ENCODE measurements at places on chromosomes 7 and 10.

DNA sequence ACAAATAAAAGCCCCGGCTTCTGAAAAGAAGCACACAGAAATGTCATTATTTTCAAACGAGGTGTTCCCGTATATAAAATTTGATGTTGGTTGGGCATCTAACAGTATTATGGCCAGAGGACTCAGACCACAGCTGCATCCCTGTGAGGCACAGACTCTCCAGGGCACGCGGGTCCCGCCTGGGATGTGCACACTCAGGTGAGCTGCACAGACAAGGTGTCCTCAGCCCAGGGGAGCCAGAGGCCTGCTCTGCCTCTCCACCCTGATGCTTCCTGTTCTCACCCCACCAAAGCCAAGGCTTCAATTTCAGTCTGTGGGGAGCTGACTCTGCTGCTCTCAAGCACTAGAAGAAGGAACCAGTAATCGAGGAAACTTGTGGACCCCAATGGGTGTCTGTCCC is 1.7 kb upstream of the CYP2E1 start:
- DNase-seq, result no peak

DNA sequence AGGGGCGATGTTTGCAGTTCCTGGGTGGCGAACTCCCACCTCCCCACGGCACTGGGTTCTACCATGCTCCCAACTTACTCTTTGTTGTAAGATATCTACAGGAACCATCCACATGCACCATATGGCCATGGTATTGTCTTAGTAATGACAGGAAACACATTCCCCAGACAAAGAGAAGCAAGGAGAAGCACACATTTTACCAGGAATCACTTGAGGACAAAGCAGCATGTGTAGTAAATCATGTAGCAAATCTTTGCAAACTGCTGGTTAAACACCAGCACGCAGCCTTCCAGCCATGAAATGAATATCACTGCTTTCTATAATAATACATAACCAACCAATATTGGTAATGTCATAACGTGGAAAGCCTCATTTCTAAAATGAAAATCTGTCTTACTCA is 101.2 kb downstream of the NRP1 start:
- no peak for DNase-seq

- no peak for DNase-seq
These were observed 54.1 kb downstream of the OR13A1 start for GRCh38 chr10:45261243-45261775.

- peak; percentile 42 for DNase-seq
These were observed 38.6 kb upstream of the RSBN1L start for GRCh38 chr7:77657427-77658224.

- DNase-seq, result no peak
These were observed 69.9 kb downstream of the ASAH2B start for GRCh38 chr10:50809596-50809995.

GRCh38 chr7:30906014-30906413 is 5.6 kb upstream of the AQP1 start:
- no peak for DNase-seq

DNA sequence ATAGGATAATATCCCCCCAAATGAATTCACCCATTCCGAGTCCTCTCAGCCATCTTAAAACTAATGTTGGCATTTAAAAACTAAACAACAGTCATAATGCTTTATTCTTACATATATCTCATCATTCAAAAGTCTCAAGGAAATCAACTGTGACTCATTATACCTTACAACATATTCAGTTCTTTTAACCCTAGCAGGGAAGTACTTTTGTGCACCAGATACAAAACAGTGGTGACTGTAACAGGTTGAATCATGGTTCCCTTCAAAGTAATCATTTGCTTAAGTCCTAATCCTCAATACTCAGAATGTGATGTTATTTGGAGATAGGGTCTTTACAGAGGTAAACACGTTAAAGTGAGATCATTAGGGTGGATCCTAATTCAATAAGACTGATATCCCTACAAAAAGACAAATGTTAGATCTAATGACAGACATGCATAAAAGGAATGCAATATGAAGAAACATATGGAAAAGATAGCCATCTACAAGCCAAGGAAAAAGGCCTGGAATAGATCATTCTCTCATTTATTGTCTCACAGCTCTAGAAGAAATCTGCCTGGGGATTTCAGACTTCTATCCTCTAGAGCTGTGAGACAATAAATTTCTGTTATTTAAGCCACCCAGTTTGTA is 42.3 kb downstream of the RELN start:
- DNase-seq, result no peak

GRCh38 chr7:132537456-132538145 is 38.7 kb downstream of the PLXNA4 start:
- no peak for DNase-seq

- no peak for DNase-seq
These were observed 174.4 kb upstream of the KIAA1217 start for GRCh38 chr10:24034571-24034970.

DNA sequence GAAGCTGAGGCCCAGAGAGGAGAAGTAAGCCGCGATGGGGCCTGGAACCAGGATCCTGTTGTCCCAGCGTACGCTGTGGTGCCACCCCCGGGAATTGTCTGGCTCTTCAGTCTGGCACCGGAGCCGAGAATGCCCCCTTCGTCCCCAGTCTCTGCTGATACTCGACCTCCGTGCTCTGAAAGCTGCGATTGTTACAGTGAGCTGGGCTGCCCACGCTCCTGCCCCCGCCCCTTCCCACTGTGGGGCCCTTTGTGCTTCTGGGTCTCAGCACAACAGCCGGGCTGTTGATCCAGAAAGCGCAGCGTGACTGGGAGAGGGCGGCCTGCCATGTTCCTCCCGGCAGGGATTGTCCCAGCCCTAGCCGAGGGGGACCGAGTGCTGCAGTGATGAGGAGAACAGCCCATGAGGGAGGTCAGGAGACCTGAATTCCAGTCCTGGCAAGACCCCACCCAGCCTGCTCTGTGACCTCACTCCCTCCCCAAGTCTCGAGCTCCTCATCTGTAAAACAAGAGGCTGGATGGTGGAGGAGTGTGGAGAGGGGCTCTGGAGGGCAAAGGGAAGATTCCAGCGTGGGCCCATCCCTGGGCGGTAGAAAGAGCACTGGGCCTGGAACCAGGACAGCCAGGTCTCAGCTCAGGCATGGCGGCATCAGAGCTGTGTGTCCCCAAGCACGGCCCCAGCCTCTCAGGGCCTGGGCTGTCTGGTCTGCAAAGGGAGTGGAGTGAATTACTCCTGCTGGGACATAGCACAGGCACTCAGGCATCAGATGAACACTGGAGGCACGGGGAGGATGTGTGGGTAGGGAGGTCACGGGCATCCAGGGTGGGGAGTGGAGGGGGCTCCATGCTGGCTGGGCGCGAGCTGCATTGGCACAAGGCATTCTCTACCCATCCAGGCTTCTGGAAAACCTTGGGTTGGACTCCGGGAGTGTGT is 43.6 kb downstream of the TSPAN15 start:
- DNase-seq, result no peak

GRCh38 chr7:135326636-135327280 is 93.1 kb downstream of the STRA8 start:
- no peak for DNase-seq

GRCh38 chr10:93947524-93947923 is 46.2 kb upstream of the PLCE1 start:
- DNase-seq, result no peak

- no peak for DNase-seq
These were observed 72.3 kb downstream of the ELMO1 start for GRCh38 chr7:37376386-37376785.

DNA sequence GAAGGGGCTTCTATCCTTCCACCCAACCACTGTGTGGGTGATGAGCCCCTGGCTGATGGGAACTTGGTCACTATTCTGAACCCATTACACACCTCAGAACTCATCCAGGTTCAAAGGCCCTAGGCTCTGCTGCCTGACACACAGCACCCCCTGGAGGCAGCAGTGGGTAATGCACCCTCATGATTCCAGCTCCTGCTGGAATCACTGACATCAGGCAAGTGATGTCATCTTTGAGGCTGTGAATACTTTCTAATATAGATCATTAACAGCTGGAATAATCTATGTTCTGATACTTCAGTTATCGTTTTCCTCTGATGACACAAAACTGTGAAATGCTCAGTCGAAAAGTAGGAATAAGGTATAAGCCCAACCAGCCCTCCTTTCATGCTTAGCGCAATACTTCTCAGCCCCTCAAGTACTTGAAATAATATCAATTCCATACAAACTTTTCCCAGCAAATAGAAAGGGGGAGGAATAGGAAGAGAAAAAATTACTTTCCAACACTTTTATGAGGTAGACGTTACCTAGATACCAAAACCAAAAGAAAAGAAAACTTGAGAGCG is 7.5 kb upstream of the RBP3 start:
- peak; percentile 43 for DNase-seq

DNA sequence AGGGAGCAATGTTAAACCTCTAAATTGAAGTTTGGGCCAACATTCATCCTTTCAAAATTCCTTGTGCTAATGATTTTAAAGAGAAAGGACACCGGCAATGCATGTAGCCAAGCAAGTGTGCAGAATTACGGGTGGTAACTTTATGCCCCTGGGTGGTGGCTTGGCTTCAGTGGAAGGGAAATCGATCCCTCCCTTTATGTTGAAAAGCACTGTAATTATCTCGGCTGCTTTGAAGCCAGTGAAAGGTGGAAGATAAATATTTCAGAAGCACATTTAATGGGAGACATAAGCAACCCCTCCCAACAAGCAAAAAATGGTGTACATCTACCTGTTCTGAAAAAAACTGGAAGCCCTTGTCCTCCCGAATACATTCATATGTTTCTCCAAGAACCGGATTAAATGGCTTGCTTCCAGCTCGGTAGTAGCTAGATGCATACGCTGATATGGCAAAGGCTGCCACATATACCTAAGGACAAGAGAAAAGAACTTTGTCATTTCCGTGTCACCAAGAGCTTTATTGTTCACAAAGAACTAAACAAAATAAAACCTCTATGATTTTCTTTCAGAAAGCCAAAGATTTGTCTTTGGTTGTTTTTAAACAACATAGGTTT is 73.3 kb upstream of the GSDME start:
- DNase-seq, result no peak

DNA sequence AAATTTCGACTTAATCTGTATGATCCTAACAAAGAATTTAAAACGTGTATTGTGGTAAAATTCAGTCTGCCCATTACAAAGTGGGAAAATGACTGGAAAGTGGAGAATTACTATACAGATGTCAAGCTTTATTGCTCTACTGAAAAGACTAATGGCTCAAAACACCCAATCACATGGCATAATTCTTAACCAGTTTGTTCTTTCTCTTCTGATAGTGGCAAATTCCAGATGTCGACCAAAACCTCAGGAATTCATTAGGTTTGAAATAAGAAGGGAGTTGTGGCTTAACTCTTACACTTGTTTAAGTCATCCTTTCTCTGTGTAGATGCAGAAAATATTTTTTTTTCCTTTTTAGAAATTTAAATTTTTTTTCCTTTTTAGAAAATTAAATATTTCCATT is 1254.9 kb upstream of the LRRN3 start:
- no peak for DNase-seq

DNA sequence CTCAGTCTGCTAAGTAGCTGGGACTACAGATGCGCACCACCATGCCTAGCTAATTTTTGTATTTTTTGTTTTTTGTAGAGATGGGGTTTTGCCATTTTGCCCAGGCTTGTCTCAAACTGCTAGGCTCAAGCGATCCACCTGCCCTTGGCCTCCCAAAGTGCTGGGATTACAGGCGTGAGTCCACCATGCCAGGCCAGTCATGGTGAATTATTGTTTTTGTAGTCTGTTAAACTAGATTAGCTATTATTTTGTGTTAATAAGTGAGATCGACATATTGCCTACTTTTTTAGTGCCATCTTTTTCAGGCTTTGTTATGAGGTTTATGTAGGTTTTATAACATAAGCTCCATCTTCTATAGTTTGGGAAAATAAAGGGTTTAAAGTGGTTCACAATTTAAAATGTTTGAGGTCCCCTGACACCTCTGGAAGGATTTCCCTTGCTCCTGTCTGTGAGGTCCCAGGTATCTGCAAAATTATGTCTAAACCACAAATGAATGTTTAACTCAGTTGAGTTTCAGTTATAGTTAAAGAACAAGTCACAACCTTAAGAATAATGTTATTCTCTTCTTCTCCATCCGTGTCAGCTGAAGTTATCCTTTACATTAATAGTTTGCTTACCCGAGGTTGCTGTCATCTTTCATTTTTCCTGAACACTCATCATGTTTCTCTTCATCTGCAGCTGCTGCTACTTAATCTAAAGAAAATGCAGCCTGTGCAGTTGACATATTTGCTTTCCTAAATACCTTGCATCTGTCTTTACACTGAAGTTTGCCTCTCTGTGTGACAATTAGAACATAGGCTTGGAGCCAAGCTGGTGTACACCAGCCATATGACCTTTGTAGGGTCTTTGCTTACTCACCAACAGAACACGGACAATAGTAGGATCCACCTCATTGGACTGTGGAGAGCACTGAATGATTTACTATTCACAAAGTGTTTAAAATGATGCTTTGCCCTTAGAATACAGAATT is 8.9 kb upstream of the VSTM4 start:
- no peak for DNase-seq

- no peak for DNase-seq
These were observed 10.0 kb downstream of the ZNF777 start for GRCh38 chr7:149450821-149451220.

GRCh38 chr7:301291-302053 is 11.5 kb downstream of the FOXL3 start:
- DNase-seq, result no peak

GRCh38 chr7:44724276-44724675 is 24.4 kb upstream of the ZMIZ2 start:
- no peak for DNase-seq

GRCh38 chr7:1169409-1170368 is 9.7 kb upstream of the ZFAND2A start:
- peak; percentile 91 for DNase-seq

DNA sequence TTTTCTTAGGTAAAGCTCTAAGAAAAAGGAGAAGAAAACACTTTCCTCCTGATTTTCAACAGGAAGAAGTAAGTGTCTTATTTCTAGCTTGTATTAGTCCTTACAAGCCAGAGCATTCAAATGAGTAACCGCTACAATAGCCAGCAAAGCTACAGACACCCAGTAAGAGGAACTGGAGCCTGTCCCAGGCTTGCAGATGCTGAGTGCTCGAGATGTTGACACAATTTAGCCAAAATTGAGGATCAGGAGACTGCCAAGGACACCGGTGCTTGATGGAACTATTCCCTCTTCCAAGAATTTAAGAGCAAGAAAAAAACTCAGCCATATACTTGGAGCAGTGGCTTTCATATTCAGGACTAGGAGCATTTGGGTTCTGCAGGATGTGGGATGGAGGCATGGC is 149.3 kb upstream of the DPP6 start:
- DNase-seq, result no peak

- no peak for DNase-seq
These were observed 279.5 kb upstream of the AKR1E2 start for GRCh38 chr10:4546500-4546899.

GRCh38 chr7:158728911-158729645 is 24.5 kb upstream of the NCAPG2 start:
- no peak for DNase-seq

All from T-helper 1 cell (primary cell).